ENCODE measurements at places on chromosomes 6 and 20. TPM values are rescaled to one million over a fixed set of nuclear protein-coding genes. Genes with fewer than 3 reads are reported as not detected.

- no peaks in the 10 kb centered on the region for H3K4me1 ChIP-seq
- DNase-seq: no peak
- H3K27me3 ChIP-seq: no peaks in the 10 kb centered on the region
- no peak overlapping the region for H3K4me3 ChIP-seq
- H3K36me3 ChIP-seq: no peaks in the 10 kb centered on the region
Observed at GRCh38 chr20:24603454-24603853, 134.0 kb downstream of the SYNDIG1 start.

- DNase-seq: no peak
- H3K4me3 ChIP-seq: no peak overlapping the region
- no peak overlapping the region for H3K27ac ChIP-seq
- H3K4me1 ChIP-seq: no peaks in the 10 kb centered on the region
- H3K36me3 ChIP-seq: no peaks in the 10 kb centered on the region
- no peaks in the 10 kb centered on the region for H3K27me3 ChIP-seq
Observed at GRCh38 chr6:77816766-77817270, 164.0 kb downstream of the MEI4 start.

The BANF2 gene
- not detected for total RNA-seq

GRCh38 chr6:167078745-167079144, 44.2 kb upstream of the CCR6 start:
- H3K27me3 ChIP-seq: no peaks in the 10 kb centered on the region
- H3K27ac ChIP-seq: no peak overlapping the region
- no peak for DNase-seq
- H3K4me3 ChIP-seq: no peak overlapping the region

Measured in transverse colon (tissue), 4 donors.